ENCODE measurements at places on chromosomes 1 and 21.

DNA sequence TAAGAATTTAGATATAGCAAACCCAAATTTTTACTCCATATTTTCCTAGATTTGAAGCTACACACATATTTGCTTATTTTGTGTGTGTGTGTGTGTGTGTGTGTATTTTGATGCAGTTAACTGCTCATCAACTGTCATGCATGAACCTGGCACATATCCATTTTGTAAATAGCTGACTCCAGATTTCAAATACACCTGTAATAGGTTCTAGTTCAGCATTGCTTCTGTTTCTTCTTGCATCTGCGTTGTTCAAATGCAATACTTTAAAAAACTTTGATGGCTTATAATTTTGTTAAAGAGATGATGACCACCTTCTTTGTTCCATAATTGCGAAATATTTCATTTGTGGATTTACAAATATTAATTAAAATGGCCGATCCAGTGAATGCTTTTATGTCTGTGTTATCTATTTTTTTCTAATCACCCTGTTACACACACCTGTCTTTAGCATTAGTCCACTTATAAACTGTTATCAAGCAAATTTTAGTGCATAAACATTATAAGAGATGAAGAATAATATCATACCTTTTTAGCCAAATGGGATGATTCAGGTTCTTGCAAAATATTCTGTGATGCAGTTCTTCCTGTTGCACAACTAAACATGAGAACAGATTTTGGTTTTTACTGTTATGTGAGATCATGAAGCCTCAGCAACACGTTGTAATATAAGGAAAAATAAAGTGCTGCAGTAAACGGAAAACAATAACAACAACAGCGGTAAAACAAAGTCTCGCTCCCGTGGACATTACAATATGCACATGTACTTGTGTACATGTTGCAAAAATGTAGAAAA, 12.7 kb upstream of the S100A11 start:
- no peak for DNase-seq

GRCh38 chr1:66418021-66418420, 115.9 kb upstream of the SGIP1 start:
- no peak for DNase-seq

DNA sequence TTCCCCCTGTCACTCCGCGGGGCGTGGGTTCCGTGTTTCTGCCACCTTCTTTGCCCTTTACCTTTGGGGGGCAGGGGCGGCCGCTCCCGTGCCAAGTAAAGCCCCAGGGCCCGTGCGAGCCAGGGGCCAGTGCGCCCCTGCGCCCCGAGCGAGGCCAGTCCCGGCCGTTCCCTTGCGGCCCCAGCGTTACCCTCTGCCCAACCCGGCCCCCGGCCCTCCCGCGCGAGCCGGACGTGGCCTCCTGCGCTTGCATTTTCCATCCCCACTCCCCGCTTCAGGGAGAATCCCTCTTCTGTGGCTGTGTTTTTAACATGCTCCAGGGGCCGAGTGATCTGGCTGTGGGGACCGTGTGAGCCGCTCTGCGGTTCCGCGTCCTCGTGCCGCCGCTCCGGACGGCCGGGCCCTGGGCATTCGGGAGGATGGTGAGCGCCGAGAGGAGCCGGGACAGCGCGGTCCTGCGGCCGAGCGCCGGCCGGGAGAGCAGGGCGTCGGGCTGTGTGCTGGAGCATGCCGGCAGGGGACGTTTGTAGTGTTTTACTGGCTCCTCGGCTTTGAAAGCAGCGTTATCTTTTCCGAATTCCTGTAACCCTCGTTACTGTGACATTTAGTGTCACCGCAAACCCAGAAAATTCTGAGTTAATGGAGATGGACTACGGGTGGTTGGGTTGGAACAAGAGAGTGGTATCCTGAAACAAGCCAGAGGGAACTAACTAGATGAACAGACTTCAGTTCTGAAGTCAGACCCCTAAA, 1.0 kb downstream of the GALNT2 start:
- DNase-seq: no peak

GRCh38 chr1:154330669-154331068, 5.3 kb downstream of the ATP8B2 start:
- no peak for DNase-seq

DNA sequence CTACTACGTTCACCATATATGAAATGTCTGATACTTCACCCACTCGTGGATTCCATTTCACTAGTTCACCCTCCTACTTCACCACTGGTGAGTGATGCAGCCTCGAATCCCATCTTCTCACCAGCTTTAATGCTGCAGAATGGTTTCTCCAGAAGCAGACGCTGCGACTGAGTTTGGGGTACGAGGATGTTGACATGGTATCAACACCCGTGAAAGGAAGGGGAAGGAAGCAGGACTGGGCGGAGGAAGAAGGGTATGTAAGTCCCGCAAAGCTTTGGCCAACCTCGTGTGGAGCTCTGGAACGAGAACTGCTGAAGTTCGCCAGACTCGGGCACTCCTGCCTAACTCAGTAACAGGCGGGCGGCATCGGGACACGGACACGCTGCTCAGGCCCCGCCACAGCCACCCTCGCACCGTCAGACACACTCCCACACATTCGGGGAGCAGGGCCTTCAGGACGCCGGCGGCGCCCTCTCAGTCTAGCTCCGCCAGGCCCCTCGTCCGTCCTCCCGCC, 833 bp upstream of the DIP2A start:
- DNase-seq: no peak
